Stimulated activated CD8-positive, alpha-beta memory T cell treated with anti-CD3 and anti-CD28 coated beads, Interleukin-4, amount 100 ng/mL, for 4 hours (primary cell): ENCODE measurements at places on chromosomes 11 and 22.

- no peak for DNase-seq
Observed at GRCh38 chr11:108793138-108793537, 128.3 kb downstream of the DDX10 start.

DNA sequence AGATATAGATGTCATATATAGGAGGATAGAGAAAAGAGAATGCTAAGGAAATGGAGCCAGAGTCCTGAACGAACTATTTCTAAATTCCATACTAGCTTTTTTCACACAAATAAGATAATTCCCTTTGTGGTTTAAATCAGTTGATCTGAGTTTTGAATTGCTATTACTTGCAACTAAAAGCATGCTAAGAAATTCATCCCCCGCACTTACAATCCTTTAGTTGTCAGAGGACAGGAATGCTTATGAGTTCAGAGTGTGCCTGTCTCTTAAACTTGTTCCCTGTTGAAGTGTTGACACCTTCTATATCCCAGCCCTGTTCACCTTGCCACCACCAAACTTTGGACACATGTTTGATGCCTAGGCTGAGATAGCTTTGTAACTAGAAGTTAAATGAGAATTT is 406.2 kb downstream of the METTL15 start:
- DNase-seq = no peak

DNA sequence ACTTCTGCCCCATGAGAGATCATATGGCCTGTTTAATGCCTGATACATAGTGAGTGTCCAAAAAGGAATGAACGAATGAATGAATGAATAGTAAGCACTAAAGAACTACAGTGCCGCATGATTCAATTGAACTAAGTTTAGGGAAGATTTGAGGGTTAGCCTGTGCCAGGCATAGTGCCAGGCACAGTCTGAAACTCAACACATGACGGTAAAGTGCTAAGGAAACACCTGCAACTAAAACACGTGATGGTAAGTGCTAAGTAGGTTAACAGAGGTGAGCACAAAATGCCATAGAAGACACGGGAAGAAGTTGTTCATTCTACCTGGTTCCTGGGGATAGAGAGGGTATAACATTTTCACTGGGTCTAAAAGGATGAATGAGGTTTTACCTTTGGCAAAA is 93.5 kb upstream of the DBX1 start:
- DNase-seq = no peak

DNA sequence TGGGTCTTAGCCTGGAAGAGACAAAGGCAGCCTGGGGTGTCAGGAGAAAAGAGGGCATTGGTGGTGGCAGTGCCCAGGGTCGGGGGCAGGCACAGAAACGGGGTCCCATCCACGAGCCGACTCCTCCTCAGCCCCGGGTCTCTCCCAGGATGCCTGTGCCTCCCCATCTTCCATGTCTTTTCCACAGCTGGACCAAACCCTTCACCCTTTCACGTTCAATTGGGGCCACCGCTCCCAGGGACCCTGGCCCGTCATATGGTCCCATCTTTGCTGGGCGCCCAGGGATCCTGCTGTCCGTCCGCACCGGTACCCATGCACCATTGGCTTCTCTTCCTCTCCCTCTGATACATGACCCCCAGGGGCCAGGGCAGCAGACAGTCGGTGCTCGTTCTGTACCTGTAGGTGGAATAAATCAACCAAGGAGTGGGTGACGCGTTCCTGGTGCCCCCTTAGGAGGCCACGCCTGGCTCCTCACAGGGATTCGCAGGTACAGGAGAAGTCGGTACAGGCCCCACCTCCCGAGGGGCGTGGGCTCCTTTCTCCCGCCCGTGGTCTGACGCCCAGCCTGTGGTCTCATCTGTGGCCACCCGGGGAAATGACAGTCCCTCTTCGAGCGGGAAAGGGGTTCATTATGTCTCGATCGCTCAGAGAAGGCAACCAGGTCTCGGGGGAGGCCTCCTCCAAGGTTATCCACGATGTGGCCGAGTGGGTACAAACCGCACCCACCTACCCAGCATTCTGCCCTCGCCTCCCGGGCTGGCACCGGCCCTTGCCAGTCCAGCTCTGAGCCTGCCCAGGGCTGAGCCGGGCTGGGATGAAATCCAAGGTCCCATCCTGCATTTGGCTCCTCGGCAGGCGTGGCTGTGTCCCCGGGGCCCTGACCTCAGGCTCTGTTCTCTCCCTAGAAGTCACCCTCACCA is 1493.6 kb downstream of the BRD1 start:
- DNase-seq = no peak

DNA sequence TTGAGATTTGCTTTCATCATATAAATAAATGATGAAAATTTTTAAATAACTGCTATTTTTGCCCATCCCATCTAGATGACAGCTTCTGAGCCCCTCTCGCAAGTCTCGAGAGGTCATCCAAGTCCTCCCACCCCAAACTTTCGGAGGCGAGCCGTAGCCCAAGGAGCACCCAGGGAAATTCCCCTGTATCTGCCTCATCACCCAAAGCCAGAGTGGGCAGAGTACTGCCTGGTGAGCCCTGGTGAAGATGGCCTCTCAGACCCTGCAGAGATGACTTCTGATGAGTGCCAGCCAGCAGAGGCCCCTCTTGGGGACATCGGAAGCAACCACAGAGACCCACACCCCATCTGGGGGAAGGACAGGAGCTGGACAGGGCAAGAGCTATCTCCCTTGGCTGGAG is 83.9 kb upstream of the PARVA start:
- no peak for DNase-seq

DNA sequence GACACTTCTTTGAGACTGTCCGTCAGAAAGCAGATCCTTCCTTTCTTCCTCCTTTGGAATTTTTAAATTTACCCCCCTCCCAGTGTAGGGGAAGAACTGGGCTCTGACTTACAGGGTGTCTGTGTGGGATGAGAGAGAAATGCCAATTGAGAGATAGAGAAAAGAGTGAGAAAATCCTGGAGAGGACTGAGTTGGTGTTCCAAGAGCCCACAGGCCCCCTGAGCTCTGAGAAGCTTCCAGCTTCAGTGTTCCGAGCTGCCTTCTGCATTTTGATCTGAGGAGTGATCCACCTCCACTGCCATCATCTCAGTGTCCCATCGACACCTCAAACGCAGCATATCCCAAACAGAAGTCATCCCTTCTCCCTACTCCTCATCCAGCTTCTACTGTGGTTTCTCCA is 70.7 kb upstream of the GRK3 start:
- no peak for DNase-seq

DNA sequence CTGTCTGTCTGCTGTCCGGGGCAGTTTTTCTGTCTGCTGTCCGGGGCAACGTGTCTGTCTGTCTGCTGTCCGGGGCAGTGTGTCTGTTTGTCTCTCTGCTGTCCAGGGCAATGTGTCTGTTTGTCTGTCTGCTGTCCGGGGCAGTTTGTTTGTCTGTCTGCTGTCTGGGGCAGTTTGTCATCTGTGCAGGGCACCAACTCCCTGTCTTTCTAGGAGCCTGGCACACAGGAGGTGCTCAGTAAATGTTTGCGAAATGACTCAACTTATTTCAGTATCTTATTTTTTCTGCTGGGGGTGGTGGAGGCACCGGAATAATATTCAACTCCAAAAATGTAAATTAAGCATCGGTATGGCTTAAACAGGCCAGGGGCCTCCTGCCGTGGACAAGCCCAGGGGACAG is 12.0 kb upstream of the TTLL12 start:
- no peak for DNase-seq

- DNase-seq = no peak
Observed at GRCh38 chr11:58392746-58393145, 13.9 kb downstream of the OR5B3 start.

DNA sequence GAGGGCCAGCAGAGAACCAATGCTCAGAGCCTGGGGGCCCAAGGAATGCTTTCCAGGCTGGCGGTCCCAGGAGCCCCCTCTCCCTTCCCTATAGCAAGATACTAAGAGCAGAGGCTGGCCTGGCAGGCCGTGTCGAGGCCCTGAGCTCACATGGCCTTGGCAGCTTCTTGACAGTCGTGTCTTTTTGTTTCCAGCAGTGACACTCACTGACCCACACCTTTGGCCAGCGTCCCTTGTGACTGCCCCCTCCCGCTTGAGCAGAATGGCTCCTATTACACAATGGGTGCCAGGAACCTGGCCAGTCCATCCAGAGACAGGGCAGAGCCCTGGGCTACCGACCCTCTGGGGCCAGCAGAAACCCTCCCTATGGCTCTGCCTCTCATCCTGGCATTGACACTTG is 6.4 kb upstream of the CCND1 start:
- DNase-seq = no peak

- no peak for DNase-seq
Observed at GRCh38 chr11:19935507-19935906, 222.9 kb downstream of the NAV2 start.
